Activated CD4-positive, CD25-positive, alpha-beta regulatory T cell (primary cell): ENCODE measurements at places on chromosomes 1 and 21.

- no peak for DNase-seq
Observed at GRCh38 chr1:230114237-230114651, 47.2 kb downstream of the GALNT2 start.

DNA sequence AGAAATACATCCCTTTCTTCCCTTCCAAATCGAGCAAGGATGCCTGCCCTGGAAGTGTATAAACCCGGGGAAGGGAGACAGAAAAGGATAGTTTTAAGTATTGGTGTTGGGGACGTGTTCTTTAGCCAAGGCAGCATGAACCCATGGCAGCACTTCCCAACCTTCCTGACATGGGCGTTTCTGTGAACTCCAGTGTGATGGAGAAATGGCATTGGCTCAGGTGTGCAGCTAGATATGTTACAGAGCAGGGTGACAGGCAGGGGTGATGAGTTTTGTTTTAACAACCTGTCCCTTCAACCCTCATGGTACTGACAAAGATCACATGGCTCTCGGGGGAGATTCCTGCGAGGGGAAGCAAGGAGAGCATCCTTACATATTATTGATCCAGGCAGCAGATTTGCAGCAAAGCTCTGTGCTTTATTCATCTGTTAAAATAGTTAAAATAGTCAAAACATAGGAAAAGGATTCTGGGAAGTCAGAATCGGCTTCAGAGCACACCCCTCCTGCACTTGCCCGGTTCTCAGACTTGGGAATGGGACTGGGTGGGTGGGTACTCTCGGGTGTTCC is 4.0 kb downstream of the MX1 start:
- DNase-seq, result no peak

DNA sequence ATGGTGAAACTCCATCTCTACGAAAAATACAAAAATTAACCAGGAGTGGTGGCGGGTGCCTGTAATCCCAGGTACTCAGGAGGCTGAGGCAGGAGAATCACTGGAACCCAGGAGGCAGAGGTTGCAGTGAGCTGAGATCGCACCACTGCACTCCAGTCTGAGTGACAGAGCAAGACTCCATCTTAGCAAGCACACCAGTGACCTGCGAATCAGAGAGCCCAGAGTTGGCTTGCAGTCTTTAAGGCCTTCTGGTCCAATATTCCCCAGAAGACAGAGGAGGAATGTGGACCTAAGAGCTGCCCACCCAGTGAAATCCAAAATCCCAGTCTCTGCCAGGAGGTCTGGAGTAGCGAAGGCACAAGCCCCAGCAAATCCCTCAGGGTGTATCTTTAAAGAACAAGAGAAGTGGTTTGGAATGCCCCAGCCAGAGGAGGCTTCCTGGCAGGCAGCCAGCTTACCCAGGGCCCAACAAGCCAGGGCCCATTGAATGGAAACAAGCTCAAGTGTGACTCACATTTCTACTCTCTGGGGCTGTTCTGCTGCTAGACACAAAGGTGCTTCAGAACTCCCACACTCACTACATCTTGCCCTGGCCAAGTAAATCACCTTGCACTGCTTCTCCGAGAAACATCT is 23.9 kb downstream of the GPR161 start:
- no peak for DNase-seq

DNA sequence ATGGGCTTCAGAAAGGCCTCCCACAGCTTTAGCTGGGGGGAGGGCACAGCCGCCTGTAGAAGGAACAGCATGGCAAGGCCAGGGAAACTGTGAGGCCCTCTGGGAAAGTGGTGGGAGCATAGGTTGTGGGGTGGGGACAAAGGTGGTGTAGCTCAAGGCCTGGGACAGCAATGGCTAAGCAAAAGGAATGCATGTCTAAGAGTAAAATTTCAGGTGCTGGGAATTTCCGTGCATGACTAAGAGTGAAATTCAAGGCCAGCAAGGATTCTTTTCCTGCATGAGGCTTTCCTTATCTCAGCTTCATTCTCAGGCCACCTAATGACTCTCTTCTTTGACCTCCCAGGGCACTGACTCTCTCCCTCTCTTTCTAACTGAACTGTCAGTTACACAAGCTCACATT is 86.5 kb upstream of the WNT4 start:
- DNase-seq, result no peak

GRCh38 chr1:4969556-4970129 is 315.2 kb downstream of the AJAP1 start:
- DNase-seq, result no peak

- DNase-seq, result no peak
Observed at GRCh38 chr1:28592321-28593071, 431 bp downstream of the RAB42 start.

- DNase-seq, result no peak
Observed at GRCh38 chr1:87728169-87728568, 399.5 kb downstream of the LMO4 start.

GRCh38 chr21:31730712-31731055 is 1.2 kb downstream of the SCAF4 start:
- DNase-seq, result no peak

- no peak for DNase-seq
Observed at GRCh38 chr1:219041818-219042217, 131.9 kb upstream of the LYPLAL1 start.

DNA sequence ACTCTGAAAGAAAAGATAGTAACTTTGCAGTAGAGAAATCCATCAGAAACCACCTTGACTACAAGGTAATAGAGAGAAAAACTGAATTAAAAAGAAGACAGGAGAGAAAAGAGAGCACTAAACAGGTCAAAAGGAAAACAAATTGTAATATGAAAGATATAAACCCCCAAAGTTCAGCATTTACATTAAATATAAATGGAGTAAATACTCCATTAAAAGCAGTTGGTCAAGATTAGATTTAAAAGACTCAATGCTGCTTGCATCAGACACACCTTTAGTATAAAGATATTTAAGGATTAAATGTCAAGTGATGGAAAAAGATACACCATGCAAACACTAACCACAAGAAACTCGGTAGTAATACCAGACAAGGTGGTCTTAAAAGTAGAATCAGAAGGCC is 110.5 kb downstream of the PEX14 start:
- no peak for DNase-seq

DNA sequence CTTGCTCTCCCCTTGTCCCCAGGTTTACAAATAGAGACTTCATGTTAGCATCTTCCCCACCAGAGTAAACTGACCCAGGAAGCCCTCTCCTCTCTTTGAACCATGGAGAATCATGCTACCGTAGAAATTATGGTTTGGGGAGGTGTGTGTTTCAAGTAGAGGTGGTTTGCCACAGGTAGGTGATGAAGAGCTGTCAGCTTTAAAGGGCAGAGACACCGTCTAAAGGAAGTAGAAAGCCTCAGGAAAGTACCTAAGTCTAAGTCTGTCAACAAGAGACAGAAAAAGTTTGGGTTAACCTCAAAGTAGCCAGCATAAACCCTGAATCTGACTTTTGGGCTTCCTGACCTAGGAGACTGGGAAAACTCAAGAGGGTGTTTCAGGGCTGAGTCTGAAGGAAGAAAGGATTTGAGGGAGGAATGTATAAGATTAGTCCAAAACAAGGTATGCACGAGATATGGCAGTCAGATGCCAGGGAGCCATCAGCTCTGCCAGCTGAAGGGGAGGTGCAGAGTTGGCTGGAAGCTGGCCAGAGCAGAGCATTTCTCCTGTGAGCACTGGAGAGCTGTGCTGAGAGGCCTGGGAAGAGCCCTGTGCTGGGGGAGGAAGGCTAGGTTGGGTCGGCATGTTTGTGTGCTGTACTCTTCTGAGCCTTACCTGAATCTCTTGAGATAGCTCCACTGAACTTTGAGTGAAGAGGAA is 14.3 kb downstream of the ADAMTSL4 start:
- DNase-seq, result no peak

DNA sequence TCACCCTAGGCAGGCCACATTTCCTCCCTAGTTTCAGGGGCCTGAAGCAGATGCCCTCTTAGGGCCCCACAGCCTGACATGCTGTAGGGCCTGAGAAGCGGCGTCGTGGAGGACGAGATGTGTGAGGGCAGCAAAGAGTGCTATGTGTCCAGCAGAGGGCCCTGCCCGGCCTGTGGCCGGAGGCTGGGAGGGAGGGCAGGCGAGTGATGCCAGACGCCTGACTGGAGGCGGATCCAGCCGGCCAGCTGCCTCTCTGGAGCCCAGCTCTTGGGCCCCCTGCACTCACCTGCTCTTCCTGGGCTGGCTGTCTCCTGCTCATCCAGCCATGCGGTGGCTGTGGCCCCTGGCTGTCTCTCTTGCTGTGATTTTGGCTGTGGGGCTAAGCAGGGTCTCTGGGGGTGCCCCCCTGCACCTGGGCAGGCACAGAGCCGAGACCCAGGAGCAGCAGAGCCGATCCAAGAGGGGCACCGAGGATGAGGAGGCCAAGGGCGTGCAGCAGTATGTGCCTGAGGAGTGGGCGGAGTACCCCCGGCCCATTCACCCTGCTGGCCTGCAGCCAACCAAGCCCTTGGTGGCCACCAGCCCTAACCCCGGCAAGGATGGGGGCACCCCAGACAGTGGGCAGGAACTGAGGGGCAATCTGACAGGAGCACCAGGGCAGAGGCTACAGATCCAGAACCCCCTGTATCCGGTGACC is at the start of gene GPR37L1:
GPR37L1 (plus strand) TSS at position 279 of the 697 bp plus-strand sequence; CDS start at position 326, 47 bp downstream.
- no peak for DNase-seq

DNA sequence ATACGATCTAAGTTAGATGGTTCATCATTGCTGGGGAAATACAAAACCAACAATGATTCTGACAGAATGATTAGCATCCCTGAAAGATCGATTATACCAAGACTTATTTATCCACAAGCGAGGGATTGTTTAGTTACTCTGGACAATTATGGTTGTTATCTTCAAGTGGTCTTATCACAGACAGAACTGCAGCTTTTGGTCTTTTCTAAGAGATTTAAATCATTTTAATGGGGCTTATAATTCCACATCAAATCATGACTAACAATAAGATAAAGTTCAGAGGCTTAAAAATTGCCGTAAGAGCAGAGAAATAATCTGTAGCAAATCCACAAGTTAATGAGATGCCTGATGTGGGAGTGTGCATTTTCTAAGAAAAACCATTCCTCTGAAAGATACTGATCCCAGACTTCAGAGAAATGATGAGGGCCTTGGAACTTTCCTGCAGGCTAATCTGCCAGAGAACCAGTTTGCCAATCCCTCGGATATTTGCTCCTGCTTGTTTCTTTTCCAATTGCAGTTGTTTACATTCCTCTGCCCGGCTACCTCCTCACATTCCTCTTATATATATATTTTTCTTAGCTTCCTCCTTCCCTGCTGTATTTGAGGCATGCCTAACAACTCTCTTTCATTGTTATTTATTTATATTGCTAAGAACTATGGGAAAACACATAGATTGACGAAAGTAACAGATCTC is 134.8 kb downstream of the BACH1 start:
- no peak for DNase-seq

GRCh38 chr1:180261524-180262155 is 31.6 kb downstream of the LHX4 start:
- no peak for DNase-seq

DNA sequence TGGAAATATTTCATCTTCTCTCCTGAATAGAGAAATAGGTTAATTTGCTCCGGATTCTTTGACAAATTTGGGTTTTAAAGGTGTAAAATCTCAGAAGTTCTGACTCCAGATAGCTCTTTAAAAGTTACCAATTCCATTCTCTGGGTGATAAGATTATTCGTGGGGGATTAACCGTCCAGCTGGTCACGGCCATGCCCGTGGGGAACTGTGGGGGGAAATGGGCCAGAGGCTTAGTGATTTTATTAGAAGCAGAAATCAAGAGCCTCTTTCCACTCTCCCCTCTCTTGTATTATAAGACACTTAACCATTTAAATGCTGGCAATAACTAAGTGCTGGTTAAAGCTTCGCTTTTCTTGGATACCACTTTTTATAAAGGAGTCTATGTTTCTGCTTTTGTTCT is 376.4 kb upstream of the KAZN start:
- DNase-seq, result no peak

- DNase-seq, result no peak
Observed at GRCh38 chr1:1069711-1070676, 4.1 kb downstream of the RNF223 start.

DNA sequence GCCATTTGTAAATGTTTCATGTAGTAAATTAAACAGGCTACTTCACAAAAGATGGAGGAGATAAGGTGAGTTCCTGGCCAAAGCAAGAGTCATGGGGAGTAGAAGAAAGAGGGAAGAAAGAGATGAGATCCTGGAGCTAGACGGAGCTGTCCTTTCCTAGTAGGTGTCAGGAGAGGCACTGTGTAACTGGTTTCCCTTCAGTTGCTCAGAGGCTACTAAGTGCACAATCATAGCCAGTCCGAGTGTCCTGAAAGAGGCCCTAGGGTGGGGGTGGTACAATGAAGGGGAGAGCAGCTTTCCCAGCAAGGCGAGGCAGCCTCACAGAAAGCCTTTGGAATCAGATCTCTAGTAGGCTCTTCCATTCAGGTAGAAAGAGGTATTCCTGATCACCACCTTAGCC is 390.9 kb downstream of the KCNH1 start:
- DNase-seq, result no peak

- DNase-seq, result no peak
Observed at GRCh38 chr21:45576838-45577737, 34.8 kb upstream of the SLC19A1 start.

- no peak for DNase-seq
Observed at GRCh38 chr1:230786385-230786753, 39.2 kb downstream of the CAPN9 start.

DNA sequence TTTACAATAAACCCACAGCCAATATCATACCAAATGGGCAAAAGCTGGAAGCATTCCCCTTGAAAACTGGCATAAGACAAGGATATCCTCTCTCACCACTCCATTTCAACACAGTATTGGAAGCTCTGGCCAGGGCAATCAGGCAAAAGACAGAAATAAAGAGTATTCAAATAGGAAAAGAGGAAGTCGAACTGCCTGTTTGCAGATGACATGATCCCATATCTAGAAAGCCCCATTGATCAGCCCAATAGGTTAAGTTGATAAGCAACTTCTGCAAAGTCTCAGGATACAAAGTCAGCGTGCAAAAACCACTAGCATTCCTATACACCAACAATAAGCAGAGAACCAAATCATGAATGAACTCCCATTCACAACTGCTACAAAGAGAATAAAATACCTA is 235.5 kb downstream of the DPYD start:
- no peak for DNase-seq

DNA sequence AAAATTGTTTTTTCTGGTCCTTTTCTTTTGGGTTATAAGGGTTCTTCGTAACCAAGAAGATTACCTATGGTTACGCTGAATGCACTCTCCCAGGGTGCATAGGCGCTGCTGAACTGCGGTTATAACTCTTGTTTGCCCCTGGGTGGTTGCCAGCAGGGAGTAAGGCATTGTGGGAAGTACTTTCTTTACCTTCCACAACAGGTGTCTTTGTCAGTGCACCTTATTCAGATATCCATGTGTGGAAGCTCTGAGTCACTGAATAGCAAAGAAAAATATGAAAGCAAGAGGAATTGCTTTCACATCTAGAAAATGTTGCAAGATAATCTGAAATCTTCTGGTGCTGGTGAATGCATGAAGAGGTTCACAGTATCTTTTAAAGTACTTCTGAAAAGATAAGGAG is 124.4 kb upstream of the CACYBP start:
- DNase-seq, result peak; percentile 2

DNA sequence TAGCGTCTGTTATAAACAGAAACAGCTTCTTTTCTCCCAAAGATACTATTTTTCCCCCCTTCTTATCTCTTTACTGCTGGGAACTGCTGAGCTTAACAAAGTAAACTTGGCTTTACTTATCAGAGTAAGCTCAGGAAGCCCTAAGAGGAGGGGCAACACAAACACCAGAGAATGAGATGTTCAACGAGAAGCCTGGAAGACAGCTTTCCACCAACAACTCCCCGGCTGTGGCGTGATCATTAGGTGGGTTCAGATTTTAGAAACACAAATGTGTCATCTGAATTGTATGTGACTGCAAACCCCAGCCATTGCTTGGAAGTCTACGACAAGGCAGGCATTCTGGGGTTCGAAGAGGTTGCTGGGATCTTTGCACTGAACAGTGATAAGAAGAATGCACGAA is 181.2 kb upstream of the ESRRG start:
- no peak for DNase-seq

- no peak for DNase-seq
Observed at GRCh38 chr1:179743679-179744400, 749 bp downstream of the FAM163A start.
